ENCODE measurements at places on chromosomes 2 and 18.

- no peak for DNase-seq
These were observed 272.1 kb upstream of the EPAS1 start for GRCh38 chr2:46025081-46025480.

GRCh38 chr18:39620551-39621168 lies 2055.1 kb upstream of the CELF4 start:
- no peak for DNase-seq

DNA sequence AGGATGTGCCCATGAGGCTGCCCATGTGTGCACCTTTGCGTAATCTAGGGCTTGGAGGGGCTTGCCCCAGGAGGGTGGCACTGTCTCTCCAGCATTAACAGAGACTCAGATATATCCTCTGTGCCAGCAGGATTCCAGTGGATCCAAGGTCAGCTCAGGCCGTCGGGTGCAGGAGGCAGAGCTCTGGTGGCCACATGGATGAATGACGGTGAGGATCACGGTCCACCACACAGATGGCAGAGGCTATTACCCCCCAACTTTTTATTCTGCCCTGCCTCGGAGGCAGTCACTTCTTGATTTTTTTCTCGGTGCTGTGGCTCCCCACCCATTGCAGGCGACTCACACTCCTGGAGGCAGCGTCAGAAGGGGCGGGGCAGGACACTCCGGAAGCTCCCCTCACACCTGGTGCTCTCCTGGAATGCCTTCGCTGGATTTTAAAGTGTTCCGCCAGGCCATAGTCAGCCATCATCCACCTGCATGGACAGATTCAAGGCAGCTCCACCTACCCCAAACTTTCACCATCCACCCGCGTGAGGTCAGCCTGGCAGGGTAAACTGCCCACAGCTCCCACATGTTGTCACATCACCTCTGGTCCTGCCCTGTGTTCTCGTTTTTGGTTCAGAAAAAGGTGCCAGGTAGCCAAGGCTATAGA lies 602.9 kb upstream of the RAB6C start:
- no peak for DNase-seq

DNA sequence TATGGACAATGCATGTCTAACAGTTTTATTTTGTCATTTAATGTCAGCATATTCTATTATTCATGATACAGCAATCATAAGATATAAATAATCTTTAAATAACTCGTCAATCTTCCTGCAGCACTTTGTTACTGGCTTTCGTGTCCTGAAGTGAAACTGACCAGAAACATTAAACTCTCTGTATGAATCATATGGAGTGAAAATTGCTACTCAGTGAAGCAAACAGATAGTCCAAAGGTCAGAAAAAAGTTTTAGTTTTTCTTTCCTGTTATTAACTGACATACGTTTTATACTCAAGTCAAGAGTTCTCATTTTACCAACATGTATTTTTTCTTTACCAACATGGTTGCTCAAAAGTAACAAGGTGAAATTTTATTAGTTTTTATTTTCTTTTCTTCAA lies 106.8 kb upstream of the GALNT5 start:
- DNase-seq = peak; percentile 42

- DNase-seq = no peak
These were observed 172.3 kb downstream of the ARL6IP6 start for GRCh38 chr2:152890736-152891135.

- no peak for DNase-seq
These were observed 100.9 kb upstream of the MAP3K20 start for GRCh38 chr2:172974762-172975161.

- DNase-seq = no peak
These were observed 64.8 kb downstream of the COX7A2L start for GRCh38 chr2:42296226-42296625.

GRCh38 chr2:65165558-65165957 lies 35.7 kb upstream of the RAB1A start:
- no peak for DNase-seq

GRCh38 chr2:101521487-101521886 lies 46.6 kb upstream of the RFX8 start:
- DNase-seq = no peak

Data from fibroblast of gingiva (primary cell).